ENCODE measurements at places on chromosomes 1 and 21.

DNA sequence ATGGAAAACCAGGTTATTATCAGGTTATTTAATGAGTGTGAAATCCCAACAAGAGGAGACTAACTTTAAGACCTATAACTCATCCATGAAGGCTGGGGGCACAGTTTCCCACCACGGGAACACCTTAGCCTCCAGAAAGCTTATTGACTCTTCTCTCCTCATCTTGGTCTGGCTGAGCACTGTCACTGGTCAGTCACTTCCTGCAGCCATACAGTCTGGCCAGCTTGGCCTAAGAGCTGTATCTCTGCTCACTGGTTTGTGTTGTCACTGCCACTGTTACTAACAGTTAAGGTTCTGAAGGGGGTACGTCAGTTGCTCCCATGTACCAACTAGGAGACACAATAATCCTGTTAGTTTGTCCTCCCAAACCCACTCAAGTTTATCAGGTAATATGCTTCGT, 16.7 kb upstream of the DDAH1 start:
- DNase-seq = no peak

GRCh38 chr1:3910049-3910731, 10.1 kb upstream of the C1orf174 start:
- DNase-seq = peak; percentile 68

- DNase-seq = no peak
These were observed 1165.2 kb downstream of the BRINP3 start for GRCh38 chr1:189312499-189312898.

DNA sequence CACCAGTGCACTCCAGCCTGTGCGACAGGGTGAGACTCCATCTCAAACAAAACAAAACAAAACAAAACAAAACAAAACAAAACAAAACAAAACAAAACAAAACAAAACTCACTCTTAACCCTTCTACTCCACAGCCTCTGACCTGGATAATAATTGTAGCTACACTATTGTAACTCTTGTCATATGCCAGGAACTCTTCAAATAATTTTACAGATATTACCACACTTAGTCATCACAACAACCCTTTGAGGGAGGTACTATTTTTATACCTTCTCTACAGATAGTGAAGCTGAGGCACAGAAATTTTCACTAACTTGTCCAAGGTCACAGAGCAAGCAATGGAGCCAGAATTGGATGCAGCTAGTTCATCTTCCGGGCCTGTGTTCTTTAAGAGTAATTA, 547.8 kb downstream of the ADGRL2 start:
- DNase-seq = no peak

DNA sequence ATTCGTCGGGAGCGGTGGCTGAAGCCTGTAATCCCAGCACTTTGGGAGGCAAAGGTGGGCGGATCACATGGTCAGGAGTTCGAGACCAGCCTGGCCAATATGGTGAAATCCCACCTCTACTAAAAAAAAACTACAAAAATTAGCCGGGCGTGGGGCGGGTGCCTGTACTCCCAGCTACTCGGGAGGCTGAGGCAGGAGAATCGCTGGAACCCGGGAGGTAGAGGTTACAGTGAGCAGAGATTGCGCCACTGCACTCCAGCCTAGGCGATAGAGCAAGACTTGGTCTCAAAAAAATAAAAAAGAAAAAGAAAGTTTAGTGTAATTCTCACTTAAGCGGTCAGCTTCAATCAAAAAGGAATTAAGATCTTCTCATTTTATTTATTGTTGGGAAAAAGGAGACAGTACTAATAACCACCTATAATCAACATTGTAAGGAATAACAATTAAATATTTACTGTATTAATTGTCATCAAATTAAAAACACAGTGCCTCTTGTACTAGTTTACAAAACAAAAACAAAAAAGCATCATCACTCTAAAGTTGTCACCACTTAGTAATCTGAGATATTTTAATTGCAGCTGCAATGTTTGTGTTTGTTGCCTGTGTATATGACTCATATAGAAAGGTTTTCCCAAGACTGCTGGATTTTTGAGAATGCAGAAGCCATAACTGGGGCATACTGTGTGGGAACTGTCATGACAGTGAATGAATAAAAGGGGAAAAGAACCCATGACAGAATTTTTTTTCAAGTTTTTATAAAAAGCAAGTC, 3.7 kb downstream of the FBXO42 start:
- DNase-seq = no peak

Measured in NCI-H2171 treated with DMSO at 0.1 percent for 48 hours (cell line).